ENCODE measurements at places on chromosomes 5 and 9.

DNA sequence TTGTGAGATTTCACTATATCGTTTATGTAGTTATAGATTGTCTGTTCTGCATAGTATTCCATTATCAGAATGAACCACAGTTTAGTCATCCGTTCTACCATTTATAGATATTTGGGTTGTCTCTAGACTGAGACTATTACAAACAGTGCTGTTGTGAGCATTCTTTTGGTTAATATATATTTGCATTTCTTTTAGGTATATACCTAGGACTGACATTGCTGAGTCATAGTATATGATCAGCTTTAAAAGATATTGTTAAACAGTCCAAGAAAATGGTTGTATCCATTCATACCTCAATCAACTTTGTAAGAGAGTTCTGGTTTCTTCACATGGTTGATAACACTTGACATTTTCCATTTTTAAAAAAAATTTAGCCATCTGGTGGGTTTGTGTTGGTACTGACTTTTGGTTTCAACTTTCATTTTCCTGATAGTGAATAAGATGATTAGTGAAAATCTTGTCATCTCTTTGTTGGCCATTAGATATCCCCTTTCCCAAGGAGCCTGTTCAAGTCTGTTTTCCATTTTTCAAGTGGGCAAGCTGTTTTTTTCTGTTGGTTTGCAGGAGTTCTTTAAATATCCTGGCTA, 22.9 kb upstream of the ADAM19 start:
- DNase-seq, result no peak

DNA sequence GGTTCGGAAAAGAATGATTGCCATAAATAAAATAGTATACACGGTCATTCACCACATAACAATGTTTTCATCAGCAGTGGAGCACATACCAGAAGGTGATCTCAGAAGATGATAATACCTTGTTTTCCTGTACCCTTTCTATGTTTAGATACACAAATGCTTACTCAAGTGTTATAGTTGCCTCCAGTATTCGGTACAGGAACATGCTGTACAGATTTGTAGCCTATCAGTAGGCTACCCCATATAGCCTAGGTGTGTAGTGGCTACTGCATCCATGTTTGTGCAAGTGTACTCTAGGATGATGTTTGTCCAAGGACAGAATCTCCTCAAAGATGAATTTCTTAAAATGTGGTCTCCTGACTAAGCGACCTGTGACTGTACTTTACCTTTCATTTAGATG, 59.2 kb downstream of the ICE1 start:
- no peak for DNase-seq

DNA sequence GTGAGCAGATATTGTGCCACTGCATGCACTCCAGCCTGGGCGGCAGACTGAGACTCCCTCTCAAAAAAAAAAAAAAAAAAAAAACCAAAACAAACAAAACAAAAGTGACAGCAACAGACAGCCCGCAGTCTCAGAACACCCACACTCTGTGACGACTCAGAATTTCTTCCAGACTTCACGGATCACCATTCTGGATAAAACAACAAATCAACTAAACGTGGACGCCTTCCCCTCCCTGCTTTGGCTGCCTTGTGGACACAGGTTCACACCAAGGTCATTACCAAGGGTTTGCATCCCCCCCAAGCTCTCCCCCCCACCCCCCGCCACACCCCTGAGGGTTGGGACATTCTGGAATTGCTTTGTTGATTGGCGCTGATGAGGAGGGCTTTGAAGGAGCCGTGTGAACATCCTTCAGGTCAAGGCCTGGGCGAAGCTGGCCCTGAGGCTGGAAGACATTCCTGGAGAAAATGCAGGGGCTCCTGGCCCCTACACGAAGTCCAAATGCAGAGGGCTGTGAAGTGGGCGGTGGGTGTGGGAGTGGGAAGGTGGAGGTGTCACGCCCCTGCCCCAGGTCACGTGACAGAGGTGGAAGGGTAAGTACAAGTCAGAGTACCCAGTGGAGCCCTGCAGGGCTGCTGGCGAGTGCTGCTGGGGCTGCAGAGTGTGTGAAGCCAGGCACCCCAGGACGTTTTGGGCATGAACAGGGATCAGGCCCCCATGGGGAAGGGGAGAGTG, 10.1 kb downstream of the LCN10 start:
- no peak for DNase-seq

- no peak for DNase-seq
Observed at GRCh38 chr9:126127591-126127990, 199.0 kb upstream of the MVB12B start.

DNA sequence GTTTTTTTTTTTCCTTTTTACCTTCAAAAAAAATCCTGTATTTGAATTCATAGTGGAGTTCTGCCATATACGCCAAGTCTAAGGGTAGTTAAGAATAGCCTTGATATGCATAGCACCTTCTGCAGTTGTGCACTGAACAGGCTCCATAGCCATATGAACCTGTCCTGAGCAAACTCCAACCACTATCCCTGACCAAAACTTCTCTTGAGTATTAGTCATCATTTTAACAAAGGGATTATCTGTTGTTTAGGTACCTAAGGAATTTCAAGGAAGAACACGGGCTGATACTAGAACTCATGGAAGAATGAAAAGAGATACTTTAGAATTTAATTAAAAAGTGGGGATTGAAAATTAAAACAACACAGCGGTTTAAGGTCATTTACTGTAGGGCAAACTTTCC, 1.9 kb upstream of the FBXO38 start:
- DNase-seq, result no peak

DNA sequence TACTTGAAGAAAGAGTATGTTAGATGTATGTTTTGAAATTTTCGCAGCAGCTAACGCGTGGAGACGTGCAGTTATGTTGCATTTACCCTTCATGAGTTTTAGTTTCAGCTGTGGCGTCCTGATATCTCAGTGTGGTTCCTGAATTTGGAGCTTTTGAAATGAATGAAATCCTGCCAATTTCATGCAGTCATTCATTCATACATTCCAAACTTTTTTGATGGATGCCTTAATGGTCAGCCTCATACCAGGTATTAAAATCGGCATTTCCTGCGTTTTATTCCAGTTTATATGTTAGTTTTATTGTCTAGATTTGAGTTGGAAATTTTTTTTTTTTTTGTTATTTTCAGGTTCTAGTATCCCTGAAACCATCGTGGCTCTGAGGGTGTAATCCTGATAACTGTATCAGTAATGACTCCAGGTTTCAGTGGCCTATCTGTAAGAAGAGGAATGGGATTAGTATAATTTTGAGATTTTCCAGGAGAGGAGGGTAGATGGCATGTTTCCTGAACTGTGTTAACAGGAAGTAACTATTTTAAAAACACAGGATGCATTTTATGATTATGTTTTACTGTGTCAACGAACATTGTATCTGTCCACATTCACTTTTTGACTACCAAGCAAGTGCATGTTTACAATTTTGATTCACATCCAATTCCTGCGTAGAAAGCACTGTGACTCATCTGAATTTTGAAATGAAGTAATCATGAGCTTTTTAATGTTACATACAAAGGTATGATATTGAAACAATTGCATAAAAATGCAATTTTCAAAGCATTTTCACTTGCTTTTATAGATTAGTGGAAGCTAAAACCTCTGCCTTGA, 1.0 kb downstream of the FOCAD start:
- no peak for DNase-seq

DNA sequence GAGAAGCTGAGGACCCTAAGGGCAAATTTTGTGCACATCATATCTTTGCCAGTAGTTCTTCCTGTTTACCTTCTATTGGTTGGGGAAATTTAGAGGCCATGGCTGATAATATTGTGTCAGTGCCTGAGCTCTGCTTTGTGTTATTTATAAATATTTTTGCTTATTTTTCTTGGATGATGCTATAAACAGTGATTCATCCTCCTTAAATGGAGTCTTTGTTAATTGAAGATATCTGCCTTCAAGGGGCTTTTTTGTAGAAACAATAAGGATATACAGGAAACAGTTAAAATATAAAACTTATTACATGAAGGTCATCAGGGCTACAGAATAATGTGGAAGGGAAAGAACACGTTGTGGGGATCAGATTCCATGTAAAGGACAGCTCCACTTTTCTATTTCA, 78.0 kb downstream of the PAM start:
- DNase-seq, result no peak

DNA sequence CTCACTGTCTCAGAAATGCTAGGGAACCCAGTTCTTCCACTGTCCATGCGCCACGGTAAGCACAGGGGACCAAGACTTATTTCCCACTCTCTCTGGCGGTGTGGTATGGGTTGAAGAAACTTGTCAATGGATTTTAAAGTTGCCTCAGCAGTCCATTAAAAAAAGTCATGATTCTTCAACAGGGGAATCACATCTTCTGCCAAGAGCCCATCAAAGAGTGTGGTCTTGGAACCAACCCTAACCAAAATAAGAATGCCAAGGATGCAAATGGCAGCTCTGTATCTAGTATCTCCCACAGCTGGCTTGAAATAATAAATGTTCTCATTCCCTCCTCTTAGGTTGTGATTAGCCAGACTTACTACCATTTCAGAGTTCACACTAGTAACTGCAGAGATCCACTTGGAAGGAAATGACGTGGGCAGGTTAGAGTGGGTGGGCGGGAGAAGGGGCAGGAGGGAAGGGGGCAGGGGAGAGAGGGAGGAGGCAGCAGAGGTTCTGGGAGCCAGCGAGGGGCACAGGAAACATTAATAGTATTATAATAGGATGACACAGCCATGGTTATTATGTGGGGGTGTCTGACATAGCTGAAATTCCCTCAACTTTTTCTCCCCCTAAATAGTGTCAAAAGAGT, 17.6 kb downstream of the PTCH1 start:
- no peak for DNase-seq

DNA sequence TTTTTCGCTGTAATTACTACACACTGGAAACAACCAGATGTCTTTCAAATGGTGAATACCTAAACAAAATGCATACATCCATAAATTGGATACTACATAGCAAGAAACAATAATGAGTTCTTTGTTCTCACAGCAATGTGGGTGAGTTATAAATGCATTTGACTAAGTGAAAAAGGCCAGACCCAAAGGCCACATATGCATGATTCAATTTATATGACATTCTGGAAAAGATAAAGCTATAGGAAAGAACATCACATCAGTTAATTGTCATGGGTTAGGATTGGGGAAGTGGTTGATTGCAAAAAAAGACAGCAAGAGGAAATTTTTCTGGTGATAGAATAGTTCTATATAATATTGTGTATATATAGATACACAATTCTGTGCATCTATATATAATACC, 198.9 kb downstream of the CYLC2 start:
- no peak for DNase-seq

DNA sequence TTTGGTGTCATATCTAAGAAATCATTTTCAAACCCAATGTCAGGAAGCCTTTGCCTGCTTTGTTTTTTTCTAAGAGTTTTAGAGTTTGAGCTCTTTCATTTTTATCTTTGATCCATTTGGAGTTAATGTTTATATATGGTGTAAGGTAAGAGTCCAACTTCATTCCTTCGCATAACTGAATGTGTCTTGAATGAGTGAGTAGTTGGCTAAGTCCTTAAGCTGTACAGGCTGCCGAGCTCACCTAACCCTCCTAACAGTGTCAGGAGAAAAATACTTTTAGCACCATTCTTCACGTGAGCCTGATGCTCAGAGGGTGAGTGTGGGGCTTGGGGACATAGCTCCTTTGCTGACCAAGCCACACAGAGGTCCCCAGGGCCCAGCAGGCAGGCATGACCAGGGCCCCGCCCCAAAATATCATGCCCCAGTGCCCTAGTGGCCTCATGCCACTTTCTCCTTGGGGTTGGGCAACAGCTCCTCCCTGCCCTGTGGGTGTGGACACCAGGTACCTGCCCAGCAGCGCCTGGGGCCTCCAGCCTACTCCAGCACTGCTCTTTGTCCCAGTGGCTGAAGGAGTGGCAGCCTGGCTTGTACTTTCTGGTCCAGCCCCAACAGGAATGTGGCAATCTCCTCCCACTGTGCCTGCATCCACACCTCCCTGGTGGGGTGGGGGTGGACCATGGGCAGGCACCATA, 17.2 kb downstream of the PPARGC1B start:
- DNase-seq, result no peak

DNA sequence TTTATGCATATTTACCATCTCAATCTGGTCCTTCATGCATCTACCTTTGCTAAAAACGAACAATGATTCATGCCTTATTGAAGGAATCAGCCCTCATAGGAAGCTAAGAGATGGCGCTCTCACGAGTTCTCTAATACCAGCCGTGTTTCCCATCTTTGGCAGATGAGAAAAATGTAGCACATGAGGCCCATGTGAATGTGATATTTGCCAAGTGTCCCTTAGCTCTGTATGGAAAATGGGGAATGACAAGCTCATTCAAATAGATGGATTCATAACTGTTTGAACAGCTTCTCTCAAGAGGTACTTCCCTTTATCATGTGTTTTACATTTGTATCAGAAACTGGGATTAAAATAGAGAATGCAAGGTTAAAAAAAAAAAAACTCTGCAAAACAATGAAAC, 66.1 kb downstream of the TTC39B start:
- no peak for DNase-seq

DNA sequence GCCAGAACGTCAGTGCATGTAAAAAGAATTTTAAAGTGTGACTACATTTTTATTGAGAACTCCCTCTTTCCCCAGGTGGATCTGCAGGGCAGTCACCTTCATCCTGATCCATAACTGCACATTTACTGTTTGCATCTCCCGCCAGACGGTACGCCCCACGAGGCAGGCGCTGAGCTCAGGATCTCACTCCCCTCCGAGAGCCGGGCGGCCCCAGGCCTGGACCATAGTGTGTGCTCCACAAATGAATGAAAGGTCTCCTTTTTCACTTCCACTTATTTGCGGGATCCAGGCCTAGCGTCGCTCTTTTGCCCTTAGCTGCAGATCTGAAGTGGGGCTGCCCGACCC, 378 bp downstream of the DROSHA start:
- peak; percentile 47 for DNase-seq

- DNase-seq, result no peak
Observed at GRCh38 chr5:77319117-77319804, 108.8 kb downstream of the PDE8B start.

GRCh38 chr5:159785656-159786055, 130.6 kb upstream of the ADRA1B start:
- no peak for DNase-seq

DNA sequence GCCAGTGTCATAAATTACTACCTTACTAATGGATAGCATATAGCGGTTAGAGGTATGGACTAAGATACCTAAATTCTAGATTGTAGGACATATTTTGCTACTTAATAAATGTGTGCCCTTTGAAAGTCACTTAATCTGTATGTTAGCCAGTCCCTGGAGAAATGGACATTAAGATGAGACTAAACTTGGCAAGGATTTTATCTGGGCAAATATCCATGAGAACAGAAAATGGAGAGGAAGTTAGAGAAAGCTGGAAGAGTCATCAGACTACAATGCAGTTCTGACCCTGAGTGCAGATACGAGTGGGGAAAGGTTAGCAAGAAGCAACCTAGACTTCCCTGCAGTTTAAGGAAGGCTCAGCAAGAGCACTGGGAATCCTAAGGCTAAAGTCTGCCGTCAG, 33.0 kb downstream of the TBCA start:
- DNase-seq, result no peak
